ENCODE measurements at places on chromosomes 4 and X.

GRCh38 chrX:54157561-54157960, 25.5 kb downstream of the FAM120C start:
- DNase-seq, result no peak

DNA sequence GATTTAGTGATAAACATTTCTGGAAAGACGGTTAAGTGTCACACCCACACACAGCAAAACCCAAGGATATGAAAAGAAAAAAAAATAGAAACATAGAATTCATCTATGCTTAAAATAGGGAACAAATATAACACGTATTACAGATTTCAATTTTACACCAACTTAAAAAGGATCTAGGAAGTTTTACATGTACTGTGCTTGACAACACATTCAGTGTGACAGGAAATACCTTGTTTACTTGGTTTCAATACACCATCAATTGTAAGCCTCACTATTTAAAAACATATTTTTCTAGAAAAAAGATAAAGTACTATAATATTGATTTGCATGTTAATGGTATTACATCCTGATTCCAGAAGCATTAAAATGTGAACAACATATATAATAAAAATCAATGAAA, 77.0 kb upstream of the SPRY1 start:
- no peak for DNase-seq

GRCh38 chrX:108439961-108440696, 491 bp downstream of the COL4A5 start:
- DNase-seq, result no peak

GRCh38 chrX:103329991-103330390, at the start of gene TCEAL7:
Gene TCEAL7, plus strand, starts transcription at chrX:103330239. Its CDS starts 1,165 bp downstream, at chrX:103331404.
- DNase-seq, result no peak

DNA sequence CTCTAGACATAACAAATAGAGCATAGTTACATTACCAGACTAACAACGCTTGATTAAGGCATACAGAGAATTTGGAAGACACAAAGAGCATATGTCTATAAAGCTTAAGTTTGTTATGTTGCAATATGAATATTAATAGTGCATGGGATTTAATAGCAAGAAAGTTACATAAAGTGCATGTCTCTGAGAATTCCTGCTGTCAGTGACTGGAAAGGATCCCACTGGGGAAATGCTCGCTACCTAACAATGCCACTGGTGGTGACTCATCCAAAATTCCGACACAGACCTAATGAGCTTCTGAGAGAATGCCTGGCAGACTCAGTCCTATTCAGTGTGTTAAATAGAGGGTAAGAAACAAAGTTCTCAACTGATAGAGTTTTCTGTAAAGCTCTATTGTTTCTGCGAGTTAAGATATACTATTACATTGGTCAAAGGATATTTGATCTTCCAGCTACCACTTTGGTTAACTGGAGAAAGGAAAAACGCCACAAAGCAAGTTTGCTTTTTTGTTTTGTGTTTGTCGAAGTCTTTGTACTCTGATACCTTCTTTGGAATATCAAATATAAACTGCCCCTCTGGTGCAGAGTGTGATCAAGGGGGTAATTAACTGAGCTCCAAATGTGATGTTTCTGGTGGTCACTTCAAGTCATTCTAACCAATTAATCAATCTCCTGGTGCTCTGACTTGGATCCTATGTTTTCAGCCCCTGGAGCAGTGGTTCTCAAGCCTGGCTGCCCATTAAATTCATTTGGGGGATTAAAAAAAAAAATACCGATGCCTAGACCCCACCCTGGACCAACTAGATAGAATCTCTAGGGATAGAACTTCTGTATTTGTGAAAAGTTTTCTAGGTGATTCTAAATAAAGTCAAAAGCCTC, 107.9 kb downstream of the PALLD start:
- DNase-seq, result no peak

GRCh38 chrX:44989995-44990770, 117.2 kb downstream of the KDM6A start:
- no peak for DNase-seq

GRCh38 chr4:73103799-73104503, 34.4 kb upstream of the COX18 start:
- no peak for DNase-seq

- DNase-seq, result no peak
Observed at GRCh38 chr4:120761070-120761469, 161.5 kb downstream of the PRDM5 start.

DNA sequence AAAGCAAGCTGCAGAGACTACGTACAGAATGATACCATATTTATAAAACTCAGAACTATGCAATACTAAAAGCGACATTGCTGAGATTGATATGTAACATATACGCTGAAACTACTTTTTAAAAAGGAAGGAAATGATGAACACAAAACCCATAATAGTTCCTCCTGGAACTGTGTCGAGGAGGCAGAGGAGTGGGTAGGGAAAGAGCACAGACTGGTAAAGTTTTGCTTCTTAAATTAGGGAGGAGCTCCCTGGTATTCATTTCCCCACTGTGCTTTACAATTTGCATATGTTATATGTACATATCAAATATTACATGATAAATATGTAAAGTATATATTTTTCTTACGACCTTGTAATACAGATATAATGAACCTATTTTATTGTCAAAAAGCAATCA, 13.9 kb downstream of the UFSP2 start:
- no peak for DNase-seq

- no peak for DNase-seq
Observed at GRCh38 chrX:38654302-38654701, 93.0 kb downstream of the TSPAN7 start.

- DNase-seq, result no peak
Observed at GRCh38 chrX:6732101-6732500, 197.2 kb upstream of the VCX3A start.

GRCh38 chr4:48032721-48033120, 16.1 kb downstream of the NIPAL1 start:
- no peak for DNase-seq

DNA sequence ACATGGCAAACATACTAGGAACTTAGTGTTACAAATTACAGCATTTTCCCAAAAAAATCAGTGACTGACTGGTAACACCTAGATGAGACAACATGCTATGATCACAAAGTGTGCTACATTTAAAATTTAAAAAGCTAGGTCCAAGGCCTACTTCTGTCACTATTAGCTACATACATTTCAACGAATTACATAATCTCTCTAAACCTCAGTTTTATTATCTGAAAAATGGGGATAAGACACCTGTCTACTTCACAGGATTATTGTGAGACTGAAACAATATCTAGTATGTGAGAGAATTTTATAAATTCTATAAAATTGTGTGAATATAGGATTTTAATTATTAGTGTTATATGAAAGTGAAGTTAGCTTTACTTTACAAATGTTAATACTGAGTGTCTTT, 228.5 kb downstream of the DCLK2 start:
- no peak for DNase-seq

DNA sequence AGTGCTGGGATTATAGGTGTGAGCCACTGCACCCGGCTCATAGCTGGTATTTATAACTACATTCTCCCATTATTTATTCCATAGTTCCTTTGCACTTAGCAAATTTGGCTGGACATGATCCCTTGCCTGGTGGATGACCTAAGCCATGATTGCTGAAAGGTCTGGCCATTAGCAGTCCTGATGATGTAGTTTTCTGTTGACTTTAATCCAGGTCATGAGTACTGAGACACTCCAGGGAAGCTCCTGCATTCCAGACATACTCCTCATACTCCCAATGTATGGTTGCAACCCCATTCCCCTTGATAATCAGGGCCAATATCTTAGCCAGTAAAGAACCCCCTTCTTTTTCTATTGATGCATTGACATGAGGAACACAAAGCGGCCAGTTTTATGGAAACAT, 24.4 kb upstream of the MGST2 start:
- DNase-seq, result no peak

DNA sequence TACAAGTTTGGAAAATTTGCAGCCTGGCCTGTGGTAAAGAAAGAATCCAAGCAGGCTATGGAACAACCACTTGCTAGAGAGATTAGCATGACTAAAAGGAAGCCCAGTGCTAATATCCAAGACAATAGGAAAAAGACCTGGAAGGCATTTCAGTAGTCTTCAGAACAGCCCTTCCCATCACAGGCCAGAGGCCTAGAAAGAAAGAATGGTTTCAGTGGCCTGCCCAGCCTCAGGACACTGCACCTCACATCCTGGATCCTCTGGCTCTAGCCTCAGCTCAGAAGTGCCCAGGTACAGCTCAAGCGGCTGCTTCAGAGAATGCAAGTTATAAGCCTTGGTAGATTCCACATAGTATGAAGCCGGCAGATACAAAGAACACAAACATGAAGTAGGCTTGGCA, 449.8 kb upstream of the AR start:
- no peak for DNase-seq

- DNase-seq, result no peak
Observed at GRCh38 chr4:110730318-110730717, 107.4 kb upstream of the PITX2 start.

- no peak for DNase-seq
Observed at GRCh38 chrX:112651766-112652165, 28.0 kb downstream of the LHFPL1 start.

- no peak for DNase-seq
Observed at GRCh38 chr4:120867506-120867905, 55.0 kb downstream of the PRDM5 start.

DNA sequence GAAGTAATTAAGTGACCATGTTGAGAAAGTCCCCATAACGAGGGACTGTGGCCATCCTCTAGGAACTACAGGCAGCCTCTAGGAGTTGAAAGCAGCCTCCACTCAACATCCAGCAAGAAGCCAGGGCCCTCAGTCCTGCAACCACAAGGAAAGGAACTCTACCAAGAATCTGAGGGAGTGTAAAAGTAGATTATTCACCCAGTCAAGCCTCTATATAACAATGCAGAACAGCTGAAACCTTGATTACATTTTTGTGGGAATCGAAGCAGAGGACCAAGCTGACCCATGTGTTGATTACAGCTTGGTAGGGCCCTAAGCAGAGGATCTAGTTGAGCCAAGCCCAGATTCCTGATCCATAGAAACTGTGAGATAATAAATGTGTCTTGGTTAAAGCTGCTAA, 17.1 kb downstream of the RPS6KA6 start:
- DNase-seq, result no peak

DNA sequence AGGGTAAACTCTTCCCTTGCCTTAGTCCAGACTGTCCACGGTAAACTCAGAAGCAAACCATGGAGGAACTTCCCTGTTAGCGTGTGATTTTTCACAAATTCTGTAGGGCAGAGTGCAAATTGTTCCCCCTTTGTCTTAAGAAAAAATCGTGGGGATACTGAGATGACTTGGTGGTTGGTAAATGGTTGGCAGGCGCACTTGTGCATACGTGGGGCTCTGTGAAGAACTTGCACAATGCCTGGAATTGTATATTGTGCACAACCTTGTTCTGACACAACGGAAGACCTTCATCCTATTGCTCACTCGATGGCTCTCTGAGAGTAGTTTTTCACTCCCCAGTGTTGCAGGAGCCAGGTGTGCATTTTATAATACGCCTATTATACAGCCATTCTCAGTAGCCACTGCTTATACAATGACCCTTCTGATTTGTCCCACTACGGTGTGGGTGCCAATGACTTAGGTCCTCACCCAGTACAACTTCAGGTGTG, 150.0 kb downstream of the SPRY1 start:
- no peak for DNase-seq

- no peak for DNase-seq
Observed at GRCh38 chr4:79662651-79663050, 254.6 kb upstream of the GK2 start.

DNA sequence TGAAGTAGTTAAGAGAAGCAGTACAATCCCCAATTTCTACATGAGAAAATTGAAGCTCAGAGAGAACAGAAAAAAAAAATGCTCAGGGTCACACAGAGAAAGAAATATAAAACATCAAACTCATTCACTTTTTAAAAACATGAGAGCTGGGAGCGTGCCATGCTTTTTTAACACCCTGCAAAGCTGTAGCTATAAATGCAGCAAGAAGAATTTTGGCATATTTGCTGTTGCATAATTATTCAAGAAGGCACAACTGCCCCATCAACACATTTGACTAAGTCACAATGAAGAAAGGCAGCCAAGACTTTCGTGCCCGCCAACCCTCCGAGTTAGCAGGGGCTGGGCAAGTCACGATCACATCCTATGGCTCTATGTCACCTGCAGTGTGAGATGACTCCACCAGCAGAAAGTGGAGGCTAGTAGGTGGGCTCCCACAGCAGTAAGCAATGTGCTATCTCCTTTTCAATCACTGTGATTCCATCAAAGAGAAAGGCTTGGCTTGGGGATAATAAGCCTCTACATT, 214.8 kb downstream of the DHX15 start:
- no peak for DNase-seq

- no peak for DNase-seq
Observed at GRCh38 chr4:101419336-101420135, 72.2 kb upstream of the PPP3CA start.

DNA sequence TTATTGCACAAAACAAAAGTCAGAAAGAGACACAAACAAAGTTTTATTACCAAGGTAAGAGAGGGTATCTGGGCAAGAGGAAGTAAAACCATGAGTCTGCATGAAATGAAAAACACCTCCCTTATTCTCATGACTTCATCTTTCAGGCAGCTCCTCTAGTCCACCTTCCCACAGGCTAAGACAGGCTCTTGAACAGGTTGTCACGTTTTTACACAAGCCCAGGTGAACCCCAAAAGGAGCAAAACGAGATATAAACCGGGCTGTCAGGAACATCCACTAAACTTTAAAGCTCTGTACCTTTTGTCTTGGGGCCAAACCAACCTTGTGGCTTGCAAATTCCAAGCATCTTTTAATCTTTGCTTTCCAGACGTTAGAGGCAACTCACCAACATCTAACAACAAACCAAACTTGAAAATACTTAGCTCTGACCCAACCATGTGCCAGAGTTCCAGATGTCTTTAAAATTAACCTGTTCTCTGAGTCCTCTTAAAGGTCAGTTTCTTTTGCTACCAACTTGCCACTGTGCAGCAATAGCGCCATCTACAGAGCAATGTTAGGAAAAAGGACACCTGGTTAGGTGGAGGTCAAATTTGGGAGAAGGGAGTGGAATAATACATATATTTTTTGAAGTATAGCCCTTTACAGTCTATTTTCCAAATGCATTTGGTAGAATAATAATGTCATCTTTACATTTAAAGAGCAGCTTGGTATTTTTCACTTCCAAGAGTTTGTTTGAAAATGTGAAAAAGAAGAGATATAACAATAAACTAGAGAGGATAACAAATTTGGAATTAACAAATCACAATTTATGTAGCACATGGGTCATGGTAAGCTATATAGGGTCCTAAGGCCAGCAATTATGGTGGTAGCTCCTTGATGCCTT, 73.1 kb downstream of the QRFPR start:
- no peak for DNase-seq

- DNase-seq, result no peak
Observed at GRCh38 chrX:72050011-72050410, 81.7 kb downstream of the RTL5 start.
